ENCODE measurements at places on chromosomes 11 and 22. TPM values are rescaled to one million over a fixed set of nuclear protein-coding genes. Genes with fewer than 3 reads are reported as not detected.
A peak's percentile ranks its signal among the peaks of the same experiment; 100 is the strongest.

GRCh38 chr11:92841719-92842118 is 127.7 kb upstream of the MTNR1B start:
- no peak for DNase-seq

DNA sequence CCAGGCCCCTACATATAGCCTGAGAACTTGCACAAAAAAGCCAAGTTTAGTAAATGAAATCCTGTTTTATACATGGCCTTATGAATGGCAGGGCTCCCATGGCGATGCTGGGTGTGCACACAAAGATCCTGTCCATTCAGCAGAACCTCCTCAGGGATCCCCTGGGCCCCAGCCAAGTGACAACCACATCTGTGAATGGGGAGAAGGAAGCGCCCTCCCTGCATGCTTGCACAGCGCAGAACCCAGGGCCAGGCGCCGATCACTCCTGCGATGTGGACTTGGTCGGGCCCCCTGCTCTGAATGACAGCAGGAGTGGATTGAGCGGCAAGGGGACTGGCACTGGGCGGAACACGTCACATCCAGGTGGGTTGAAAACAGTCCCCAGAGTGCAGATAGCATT is 4.5 kb upstream of the CDC42EP2 start:
- no peak for DNase-seq

- DNase-seq, result no peak
Measured at GRCh38 chr11:103594283-103594682, 442.2 kb upstream of the DDI1 start.

The GGA1 gene
- total RNA-seq, result 96.6 TPM

DNA sequence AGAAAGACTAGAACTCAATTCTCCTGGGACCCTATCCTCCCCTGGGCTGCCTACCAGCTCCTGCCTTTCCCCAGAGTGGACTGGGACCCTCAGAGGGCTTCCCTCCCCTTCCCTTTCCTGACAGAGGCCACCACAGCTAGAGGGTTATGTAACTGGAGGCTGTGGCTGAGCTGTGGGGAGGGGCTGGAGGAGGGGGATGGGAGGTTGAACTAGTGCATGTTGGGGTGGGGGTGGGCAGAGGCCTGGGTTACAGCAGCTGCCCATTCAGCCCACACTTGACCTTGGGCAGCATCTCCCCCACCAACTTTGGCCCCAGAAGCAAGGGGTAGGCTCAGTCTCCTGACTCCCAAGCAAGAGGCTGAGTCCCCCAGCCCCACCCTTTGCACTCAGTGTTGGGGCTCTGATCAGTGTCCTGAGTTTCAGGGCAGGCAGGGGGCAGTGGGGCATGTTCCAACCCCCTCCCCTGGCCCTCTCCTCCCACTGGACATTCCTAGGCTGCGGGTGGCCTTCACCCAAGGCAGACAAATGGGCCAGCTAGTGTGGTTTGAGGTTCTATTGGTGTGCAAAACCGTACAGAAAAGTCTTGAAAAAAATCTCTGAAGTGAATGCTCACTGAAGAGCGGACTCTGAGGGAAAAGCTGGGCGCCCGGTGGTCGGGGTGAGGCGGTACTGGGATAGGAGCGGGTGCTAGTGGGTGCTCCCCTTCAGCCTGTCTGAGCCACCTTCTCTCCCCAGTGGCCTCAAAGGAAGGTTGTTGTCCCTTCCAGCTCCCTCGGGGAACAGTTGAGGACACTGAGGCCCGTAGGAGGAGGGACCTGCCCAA is 3.8 kb downstream of the KCNC1 start:
- DNase-seq, result no peak

DNA sequence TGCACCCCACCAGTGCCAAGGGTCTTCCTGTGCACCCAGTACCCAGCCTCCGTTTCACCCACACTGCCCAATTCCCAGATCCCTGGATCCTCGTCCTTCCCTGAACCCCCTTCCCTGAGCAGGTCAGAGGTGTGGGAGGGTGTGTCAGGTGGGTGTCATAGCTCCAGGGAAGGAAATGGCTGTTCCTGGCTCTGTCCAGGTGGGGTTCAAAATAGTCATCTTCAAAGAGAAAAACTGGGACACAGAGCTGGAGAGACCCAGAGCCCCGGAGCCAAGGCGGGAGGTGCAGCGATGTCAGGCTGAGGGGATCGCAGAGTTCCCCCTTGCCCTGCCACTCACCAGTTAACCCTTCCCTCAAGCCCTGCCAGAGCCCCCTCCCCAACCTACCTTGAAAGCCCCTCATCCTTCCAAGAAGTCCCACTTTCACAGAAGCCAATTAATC is 698 bp downstream of the C1QTNF4 start:
- DNase-seq, result no peak

DNA sequence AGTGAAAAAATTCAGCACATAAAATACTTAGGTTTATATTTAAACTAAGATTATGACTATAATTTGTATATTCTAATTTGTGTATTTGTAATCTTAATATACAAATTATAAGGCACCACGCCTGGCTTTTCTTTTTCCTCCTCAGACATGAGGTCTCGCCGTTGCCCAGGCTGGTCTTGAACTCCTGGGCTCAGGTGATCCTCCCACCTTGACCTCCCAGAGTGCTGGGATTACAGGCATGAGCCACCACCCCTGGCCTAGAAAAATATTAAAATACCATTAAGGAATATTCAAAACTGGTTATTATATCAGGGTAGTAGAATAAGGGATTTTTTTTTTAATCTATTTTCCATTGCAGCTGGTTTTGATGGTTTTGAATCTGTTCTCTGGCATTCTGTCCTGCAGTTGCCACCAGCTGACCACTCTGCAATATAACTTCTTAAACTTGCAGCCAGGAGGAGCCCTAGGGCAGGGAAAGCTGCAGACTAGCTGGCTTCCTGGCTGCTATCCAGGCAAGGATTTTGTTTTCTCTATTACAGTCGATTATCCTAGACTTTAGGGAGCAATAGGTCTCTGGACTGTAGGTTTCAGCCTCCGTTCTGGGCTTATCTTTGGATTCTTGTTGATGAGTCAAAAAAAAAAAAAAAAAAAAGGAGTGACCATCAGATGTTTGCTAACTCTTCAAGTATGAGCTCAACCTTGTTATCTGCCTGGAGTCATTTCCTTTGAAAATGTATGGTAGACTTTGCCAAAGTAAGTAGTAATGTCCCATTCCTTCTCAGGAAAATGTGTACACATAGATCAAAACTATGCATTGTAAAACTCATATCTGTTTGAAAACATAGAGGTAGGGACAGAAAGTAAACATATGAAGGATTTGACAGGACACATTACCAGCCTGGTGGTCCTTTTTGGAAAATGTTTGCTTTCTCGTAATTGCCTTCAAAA is 13.2 kb downstream of the POLA2 start:
- DNase-seq, result peak; percentile 47

The SLC22A9 gene
- not detected for total RNA-seq

GRCh38 chr11:12482839-12483238 is 105.5 kb downstream of the PARVA start:
- DNase-seq, result no peak

The NLRP6 gene
- not detected for total RNA-seq

The SLC35E4 gene
- total RNA-seq, result 4.1 TPM

DNA sequence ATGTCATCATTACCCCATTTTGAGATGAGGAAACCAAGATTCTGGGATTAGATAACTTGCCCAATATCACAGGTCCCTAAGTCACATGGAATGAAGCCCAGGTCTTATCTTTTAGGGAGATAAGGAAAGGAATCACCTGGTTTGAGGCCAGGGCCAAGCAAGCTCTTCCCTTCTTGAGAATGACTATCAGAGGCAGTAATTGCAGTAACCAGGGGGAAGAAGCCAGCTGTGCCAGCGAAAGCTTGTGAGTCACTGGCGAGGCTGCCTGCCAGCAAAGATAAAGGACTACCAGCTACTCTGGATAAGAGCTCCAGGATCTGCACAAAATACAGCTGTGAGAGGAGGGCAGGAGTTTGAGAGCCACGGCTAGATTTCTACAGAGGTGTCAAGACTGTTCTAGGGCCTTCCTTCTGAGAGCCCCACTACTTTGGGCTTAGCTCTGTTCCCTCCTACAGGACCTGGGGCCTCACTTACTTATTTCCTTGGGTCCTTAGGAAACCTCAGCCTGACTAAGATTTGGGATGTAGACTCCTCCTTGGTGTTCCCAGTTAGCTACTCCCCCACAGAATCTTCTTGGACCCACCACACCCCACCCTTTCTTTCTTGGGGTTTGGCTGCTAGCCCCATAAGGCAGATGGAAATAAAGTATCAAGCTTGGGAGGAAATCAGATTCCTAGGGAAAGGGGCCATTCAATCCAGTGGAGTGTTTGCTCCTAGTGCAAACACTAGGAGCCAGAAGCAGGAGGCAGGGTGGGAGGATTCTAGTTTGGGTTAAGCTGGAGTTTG is 9.7 kb upstream of the CCKBR start:
- no peak for DNase-seq

The ACRV1 gene
- total RNA-seq, result not detected

GRCh38 chr11:119041821-119042514 is 11.3 kb upstream of the SLC37A4 start:
- DNase-seq, result no peak

GRCh38 chr22:29799217-29799680 is 32.1 kb downstream of the UQCR10 start:
- no peak for DNase-seq
